Stimulated activated CD4-positive, alpha-beta T cell treated with anti-CD3 and anti-CD28 coated beads, Interleukin-1b, Interleukin-23, amount 100 ng/mL, for 1 hour (primary cell): ENCODE measurements at places on chromosomes 5 and 9.

GRCh38 chr5:9658706-9659105, 28.6 kb upstream of the TAS2R1 start:
- DNase-seq = no peak

DNA sequence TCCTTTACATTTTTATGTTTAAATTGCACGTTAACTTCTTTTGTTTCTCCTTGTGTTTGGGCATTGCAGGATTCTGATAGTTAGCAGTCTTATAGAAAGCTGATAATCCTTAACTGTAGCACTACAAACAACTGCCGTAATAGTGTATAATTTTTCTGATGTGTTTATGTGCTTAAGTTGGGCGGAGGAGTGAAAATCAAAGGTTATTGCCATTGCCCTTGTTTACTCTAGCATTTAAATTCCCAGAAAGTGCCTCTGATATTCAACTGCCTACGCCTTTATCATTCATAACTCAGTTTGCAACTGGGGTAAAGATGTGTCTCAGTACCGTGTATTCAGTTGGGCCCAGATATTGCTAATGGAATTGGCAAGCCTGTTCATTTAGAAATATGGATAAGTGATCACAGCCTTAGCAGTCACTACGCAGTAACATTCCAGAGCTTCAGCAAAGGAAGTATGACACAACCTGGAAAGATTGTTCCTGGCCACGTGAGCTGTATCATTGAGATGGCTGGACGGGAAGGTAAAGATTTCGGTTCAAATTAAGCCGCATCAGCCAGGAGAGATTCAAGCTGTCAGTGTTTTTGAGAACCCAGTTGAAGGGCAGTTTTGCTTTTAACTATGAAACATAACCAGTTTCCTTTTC, 28.1 kb upstream of the LRRTM2 start:
- DNase-seq = no peak

DNA sequence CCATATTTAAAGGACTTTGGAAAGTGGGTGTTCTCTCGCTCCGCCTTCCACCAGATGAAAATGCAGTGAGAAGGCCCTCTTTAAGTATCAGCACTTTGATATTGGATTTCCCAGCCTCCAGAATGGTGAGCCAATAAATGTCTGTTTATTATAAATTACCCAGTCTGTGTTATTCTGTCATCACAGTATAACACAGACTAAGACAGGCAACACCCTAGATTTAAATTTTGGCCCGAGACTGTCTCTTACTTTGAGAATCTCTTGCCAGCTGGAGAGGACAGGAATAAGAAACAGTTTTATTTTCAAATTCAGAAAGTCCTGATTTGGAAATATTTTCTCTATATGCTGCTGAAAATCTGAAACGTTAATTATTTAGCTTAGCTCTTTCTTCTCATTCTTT, 21.5 kb downstream of the FAM151B start:
- DNase-seq = no peak

DNA sequence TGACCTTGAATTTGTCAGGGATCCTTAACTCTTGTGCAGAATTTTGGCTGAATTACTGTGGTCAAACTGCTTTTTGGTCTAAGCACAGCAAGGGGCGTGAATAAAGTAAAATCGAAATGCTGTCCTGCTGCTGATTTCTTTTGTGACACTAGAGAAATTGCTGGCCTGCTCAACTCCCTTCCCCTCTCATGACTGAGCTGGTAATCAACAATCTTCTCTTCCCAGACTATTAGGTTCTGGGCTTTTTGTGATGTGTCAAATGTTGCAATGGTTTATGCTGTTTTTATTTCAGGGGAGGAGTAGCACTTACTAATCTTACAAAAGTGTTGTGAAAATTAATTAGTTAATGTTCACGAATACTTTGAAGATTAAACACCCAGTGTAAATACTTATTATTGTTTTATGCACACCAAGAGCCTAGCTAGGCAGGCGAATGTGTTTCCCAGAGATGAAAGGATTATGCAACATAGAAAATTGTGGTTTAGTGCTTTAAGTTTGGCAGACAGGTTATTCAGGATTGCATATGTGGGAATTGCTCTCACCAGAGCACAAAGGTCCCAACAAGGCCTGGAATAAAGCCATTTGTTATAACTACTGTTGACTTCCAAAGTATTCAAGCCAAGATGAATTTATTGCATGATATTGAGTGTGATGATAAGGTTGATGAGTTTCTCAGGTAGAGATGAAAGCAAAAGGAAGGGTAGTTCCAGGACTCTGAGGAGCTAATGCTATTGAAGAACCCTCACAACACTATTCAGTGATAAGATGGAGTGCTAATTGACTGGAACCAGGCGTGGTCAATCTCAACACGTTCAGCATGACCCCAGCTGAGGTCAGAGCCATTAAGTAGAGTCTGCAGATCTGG, 280.7 kb upstream of the ZNF608 start:
- no peak for DNase-seq

DNA sequence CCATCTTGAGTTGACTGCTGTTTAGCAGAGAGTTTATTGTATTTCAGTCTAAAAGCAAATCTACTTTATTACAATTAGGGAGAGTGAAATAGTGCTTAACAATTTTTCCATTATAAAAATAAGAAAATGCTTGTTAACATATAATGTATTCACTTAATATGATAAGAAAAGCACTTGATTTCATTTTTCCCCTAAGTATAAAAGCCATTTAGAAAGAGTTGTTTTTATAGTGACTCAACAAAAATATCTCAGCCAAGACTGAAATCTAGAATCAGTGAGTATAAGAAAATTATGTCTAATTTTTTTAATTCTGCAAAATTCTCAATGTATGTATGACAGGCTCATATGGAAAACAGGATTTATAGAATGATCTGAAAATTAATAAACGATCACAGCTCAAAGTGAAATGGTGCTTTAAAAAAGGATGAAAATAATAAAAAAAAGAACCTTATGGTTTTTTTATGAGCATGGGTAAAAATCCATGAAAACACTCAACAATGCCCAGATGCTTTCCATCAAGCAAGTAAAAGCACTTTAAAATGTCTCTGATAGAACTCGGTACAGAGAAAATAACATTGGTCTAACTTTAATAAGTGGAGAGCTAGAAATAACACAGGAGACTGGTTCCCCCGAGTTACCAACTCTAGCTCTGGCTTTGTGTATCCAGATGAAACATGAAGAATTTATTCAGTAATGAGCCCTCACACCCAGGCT, 1057.8 kb upstream of the WWC1 start:
- no peak for DNase-seq

DNA sequence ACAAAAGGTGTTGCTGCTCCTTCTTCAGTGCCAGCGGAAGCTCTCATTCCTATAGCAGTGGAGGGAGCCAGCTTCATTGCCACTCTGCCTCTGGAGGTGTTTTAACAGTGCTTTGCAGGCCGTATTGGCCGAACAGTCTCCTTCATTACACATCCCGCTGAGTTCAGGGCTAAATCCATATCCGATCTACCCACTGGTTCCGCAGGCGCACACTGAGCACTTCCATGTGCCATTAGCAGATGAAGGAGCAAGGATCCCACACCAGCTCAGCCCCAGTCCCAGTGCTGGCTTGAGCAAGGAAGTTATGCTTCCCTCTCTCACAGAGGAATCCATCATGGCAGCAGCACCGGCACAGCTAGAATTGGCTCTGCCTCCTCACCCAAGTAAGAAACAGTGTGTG, 121.2 kb upstream of the IRX2 start:
- DNase-seq = no peak

- no peak for DNase-seq
Measured at GRCh38 chr5:67542479-67542878, 345.9 kb upstream of the CD180 start.

DNA sequence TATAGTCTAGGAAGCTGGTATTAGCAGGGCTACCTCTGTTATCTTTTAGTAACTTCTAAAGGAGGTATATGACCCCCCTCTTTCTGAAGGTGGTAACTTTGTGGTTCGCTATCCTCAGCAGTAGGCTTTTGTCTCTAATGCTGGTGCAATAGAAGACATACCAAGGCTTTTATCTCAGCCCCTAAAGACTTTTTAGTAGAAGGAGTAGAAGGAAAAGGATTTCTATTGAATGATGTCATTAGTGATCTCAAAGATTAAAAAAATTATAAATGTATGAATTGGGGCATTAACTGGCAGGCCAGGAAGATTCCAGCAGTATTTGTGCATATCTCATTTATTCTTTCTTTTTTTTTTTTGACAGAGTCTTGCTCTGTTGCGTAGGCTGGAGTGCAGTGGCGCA, 78.2 kb downstream of the RAI14 start:
- no peak for DNase-seq

GRCh38 chr5:40571729-40572128, 108.0 kb upstream of the PTGER4 start:
- no peak for DNase-seq

DNA sequence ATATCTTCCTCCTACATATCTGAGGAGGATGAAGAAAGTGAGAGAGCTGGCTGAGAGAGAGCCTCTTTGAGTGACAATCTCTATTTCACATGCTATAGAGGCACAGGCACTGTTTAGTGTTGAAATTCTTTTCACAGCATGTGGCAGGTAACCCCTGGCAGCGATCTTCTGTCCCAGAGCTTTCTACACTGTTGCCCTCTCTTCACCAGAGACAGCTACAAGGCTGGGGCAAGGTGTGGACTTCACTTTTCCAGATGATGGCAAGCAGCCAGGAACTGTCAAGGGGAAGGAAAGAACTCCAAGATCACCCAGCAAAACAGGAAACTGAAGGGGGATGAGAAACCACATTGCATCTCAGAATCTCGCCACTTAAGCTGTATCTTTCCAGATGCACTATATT, 205.2 kb downstream of the CAAP1 start:
- DNase-seq = no peak

- no peak for DNase-seq
Measured at GRCh38 chr5:158180407-158180806, 321.5 kb upstream of the CLINT1 start.

DNA sequence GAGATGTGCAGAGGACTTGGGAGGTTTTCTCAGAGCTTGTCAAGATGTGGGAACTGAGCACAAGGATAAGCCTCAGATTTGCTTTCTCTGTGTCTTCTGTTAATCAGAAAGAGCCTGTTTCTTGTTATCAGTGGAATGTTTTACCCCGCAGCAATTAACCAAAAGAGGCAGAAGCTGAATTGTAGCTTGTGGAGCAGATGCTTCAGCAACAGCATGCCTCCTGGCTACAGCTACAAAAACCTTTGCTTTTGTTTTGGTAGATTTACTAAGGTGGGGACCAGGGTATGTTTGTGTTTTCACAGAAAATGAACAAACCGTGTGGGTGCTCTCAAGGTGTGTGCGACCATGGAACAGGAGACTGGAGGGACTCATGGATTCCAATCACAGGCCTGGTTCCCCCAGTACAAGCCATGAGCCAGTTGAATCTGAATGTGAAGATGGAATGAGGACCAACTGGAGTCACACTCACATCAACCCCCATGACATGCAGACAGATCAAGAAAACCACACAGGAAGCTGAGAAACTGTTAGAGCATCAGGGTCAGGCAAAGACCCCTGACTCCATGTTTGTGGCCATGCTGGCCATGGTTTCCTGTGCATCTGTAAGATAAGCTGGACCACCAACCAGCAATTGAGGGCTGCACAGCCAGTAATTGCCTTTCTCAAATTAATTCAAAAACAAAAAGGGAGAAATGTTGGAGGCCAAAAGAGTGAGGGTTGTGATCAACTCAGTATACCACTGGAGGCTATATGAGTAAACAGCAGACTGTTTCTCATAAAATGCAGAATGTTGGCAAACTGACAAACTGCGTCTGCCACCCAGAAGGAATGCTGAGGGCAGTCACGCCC, 6.9 kb downstream of the UGT3A2 start:
- DNase-seq = no peak

DNA sequence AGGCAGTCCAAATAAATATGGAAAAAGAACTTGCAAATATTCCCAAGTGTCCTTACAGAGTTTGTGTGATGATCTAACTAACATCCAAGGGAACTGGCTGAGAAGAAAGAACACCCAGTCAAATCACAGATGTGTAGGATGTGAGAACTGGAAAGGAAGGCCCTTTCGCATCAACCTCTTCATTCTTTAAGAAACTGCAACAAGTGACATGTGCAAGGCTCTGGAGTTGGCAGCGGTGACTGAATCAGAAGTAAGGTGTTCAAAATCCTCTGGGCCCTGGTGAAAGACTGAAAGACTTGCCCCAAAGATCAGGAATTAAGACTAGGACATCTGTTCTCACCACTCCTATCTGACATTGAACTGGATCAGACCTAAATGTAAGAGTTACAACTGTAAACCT, 88.7 kb downstream of the RAPGEF1 start:
- DNase-seq = no peak

DNA sequence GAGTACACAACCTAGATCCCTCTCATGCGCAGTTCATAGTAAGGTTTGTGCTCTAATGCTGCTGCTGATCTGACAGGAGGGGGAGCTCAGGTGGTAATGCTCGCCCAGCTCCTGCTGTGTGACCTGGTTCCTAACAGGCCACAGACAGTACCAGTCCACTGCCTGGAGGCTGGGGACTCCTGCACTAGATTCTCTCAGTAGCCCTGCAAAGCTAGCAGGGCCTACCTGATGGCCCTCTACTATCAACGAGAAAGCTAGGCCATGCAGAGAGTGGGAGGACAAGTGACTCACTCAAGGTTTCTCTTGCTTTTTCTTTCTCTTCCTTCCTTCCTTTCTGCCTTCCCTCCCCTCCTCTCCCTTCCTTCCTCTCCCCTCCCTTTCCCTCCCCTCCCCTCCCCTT, 55.1 kb upstream of the TEX48 start:
- no peak for DNase-seq

DNA sequence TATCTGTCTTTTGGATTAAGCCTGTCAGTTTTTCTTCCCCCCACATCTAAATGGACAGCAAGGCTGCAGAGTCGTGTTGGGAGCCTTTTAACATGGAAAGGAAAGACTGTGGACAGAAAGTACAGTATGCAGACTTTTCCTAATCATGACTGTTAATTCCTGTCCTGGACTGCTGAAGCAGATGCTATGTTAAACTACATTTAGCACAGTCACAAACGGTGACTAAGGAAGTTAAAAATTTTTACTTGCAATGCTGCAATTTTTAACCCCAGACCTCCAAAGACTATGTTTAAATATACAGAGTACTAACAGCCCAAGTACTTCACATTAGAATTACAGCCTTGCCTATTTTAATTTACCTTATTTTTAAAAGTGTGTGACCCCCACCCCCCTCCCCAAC, 51.8 kb downstream of the ELAVL2 start:
- DNase-seq = no peak

GRCh38 chr9:76358628-76359280, 35.5 kb downstream of the RFK start:
- DNase-seq = no peak

DNA sequence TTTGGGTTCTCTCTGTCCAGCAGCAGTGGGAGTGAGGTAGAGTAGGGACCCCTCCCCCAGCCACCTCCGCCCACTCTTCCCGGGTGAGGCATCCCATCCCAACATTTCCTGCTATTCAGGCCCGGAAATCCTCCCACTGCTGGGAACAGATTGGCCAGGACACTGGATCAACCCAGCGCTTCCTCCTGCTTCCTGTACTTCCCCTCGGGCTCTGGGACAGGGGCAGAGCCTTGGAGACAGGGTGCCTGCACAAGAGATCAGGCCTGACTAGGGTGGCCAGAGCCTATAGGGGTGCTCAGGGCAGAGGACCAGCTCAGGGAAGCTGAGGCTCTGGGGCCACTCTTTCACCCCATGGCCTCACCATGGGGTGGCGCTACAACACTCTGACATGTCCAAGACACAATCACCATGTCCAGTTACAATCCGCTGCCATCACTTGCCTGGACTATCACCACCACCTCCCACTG, 14.5 kb downstream of the SH2D3C start:
- no peak for DNase-seq
